Nucleus accumbens (tissue), 56 donors: ENCODE measurements at places on chromosomes 16 and 17.

GRCh38 chr16:11236461-11237254, 19.3 kb downstream of the SOCS1 start:
- no peak for DNase-seq

DNA sequence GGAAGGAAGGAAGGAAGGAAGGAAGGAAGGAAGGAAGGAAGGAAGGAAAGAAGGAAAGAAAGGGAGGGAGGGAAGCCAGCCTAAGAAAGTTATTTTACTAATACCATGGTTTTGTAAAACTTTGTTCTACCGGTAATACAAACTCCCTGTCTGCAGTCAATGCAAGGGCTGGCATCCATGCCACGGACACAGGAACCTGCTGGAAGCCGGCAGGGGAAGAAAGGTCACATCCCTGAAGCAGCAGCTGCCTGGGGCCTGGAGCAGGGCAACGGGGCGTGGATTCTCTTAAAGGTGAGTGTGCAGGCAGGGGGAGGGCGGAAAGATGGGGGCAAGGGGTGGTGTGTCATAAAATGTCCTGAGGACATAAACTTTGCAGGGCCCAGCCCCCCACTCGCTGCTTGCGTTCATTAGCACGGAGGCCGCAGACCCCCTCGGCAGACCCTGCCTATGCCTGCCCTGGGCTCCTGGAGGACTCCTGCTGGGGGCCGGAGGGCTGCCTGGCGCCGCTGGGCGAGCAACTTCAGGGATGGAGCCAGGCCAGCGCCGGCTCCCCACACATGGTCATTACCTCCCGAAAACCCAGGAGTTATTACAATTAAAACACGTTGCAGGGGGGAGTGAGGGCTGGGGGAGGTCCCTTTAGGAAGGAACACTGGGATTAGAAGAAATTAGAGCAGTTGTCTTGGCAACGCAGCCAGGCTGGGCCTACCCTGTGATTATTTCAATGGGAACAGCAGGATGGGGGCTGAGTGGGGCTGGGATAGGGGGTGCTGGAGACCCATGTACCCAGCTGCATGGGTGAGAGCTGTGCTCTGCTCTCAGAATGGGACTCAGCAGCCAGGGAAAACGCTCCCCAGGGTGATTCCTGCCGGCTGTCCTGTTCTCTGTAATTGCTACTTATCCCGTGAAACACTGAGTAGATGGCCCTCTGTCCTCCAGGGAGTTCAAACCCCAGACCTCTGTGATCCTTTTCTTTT, 257.9 kb downstream of the SOX9 start:
- peak; percentile 42 for DNase-seq

GRCh38 chr16:48384520-48385252, 527 bp downstream of the SIAH1 start:
- peak; percentile 49 for DNase-seq

GRCh38 chr17:39736319-39737165, 1.2 kb upstream of the GRB7 start:
- no peak for DNase-seq

DNA sequence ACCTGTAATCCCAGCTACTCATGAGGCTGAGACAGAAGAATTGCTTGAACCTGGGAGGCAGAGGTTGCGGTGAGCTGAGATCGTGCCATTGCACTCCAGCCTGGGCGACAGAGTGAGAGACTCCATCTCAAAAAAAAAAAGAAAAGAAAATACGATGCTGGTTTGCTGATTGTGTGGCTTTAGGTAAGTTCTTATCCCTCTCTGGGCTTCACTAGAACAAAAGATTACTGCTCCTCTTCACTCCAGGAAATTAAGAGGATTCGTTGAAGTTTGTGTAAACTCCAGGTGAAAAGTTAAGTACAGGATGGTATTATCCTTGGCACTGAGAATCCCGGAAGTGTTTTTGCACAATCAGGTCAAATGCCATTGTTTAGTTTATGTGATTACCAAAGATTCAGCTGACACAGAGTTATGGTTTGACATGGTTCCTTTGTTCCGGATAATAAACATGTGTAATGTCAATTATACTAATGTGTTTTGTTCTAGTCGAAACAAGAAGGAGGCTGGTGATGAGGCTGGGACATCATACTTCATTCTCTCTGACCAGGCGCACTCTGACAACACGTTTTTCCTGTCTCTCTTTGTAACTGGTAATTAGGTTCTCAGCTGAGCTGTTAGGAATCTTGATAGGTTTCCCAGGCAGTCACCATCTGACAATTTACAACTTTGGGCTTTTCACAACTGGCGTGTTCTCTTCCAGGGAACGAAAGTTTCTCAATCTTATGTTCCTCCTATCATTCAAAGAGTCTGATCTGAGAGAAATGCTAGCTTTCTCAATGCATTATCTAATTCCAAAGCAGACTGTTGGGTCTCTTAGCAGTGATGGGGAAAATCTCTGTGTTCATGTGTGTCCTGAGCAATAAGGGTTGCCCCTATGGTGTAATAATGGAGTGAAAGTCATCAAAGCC, 10.8 kb upstream of the TAOK1 start:
- no peak for DNase-seq

GRCh38 chr17:60139438-60140285, 10.1 kb upstream of the CA4 start:
- DNase-seq = no peak

GRCh38 chr16:13342675-13343074, 441.3 kb downstream of the SHISA9 start:
- no peak for DNase-seq

GRCh38 chr16:4176906-4177417, 60.7 kb upstream of the ADCY9 start:
- DNase-seq = no peak

GRCh38 chr17:38428112-38428642, at the start of gene ARHGAP23:
Gene ARHGAP23 (plus strand): TSS chr17:38428464. CDS start chr17:38428486, 22 bp downstream.
- peak; percentile 85 for DNase-seq

GRCh38 chr16:4634768-4635167, 10.1 kb downstream of the MGRN1 start:
- DNase-seq = no peak

DNA sequence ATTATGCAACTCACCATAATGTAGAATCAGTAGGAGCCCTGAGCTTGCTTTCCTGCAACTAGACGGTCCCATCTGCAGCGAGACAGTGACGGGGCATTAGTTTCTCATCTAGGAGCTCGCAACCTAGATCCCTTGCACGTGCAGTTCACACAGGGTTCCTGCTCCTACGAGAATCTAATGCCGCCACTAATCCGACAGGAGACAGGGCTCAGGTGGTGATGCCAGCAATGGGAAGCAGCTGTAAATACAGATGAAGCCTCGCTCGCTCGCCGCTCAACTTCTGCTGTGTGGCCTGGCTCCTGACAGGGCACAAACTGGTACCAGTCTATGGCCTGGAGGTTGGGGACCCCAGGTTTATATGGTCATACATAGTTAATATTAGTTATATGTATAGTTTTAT, 394.5 kb downstream of the NPIPA8 start:
- DNase-seq = no peak

GRCh38 chr16:87733190-87733589, 32.6 kb downstream of the KLHDC4 start:
- DNase-seq = no peak

GRCh38 chr16:30829130-30830071, 42.4 kb upstream of the ZNF629 start:
- no peak for DNase-seq

DNA sequence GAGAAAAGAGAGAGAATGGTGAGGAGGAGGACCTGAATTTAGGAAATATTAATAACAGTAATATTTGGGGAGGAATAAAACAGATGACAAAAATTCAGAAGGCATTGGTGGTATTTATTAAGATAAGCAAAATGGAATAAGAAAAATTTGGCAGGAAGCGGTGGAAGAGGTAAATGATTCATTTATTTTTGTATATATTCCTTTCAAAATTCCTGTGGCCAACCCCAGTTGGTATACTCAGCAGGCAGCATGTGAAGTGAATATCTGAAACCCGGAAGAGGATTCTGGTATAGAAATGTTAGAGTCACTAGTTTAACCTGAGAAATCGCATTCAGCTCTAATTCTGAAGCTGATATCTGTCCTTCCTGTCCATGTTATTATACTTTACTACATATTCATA, 792.0 kb downstream of the KCNJ2 start:
- no peak for DNase-seq

GRCh38 chr16:67922740-67923139, 8.9 kb downstream of the CTRL start:
- DNase-seq = no peak

- no peak for DNase-seq
Measured at GRCh38 chr17:57785022-57785421, 39.9 kb upstream of the CCDC182 start.

GRCh38 chr16:78122774-78123315, 23.4 kb downstream of the WWOX start:
- no peak for DNase-seq

GRCh38 chr17:4968486-4969046, 949 bp upstream of the SPAG7 start:
- no peak for DNase-seq

DNA sequence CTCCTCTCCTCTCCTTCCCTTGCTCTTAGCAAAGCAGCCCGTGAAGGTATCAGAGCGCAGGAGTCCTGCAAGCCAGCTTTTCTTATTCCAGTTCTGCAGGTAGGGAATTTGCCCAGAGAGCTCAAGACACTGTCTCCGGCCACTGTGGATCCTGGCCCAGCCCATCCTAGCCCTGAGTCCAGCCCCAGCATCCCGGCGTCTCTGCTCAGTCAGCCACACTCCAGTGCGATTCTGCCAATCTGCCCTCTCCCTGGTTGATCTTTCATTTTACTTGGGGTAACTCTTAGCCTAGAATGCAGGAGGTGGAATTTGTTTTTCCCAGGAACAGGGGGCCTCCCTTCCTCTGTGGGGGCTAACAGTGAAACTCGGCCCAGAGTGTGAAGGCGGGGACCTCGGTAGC, 176.9 kb upstream of the GSE1 start:
- DNase-seq = no peak

GRCh38 chr17:5131146-5131715, 15.4 kb downstream of the USP6 start:
- DNase-seq = no peak

DNA sequence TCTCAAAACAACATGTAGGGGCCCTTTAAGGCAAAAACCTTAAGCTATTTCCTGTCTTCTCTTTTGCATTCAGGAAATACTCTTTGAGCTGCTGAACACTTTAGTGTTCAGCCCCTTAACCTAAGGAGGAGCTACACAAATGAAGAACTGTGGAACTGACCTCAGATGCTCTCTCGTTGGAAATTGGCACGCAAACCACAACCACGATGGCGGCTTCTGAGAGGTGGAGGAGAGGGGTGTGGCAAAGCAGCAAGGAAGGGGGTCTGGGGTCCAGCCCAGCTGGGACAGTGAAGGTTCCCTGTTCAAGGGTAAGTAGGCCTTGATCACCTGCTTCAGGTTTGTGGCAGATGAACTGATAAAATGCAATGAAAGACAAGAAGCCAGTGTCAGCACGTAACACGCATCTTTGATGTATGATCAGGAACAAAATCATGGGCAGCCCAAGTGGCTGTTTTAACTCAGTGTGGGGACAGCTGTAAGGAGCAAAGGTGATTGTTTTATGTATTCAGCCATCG, 291.6 kb upstream of the TNRC6C start:
- DNase-seq = no peak

- DNase-seq = no peak
Measured at GRCh38 chr16:29806641-29807425, 504 bp downstream of the MAZ start.

DNA sequence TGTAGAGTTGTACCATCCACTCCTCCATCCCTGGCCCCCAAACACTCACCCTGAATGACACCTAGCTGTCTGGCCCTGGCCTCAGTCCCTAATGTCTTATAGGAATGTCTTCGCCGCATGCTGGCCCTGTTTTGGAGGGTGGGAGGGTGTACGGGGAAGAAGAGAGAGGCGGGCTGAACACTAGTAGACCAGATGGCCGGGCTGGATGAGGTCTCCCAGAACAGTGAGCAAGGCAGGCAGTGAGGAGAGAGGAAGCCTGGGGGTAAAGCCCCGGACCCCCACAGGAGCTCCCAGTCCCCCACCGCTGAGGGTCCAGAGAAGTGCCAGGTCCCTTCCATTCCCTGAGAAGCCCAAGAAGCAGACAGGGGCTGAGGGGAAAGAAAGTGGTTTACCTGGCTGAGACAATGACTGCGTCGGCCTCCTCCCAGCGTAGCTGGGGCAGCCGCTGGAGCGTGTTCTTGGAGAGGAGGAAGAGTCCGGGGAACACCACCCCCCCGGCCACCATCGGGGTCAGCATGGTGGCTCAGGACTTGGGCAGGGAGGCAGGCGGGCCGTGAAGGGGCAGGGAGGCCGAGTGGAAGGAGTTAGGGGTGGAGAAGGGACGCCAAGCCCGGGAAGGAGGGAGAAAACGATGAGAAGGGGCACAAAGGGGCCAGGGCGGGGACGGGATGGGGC, 923 bp downstream of the TLCD3B start:
- DNase-seq = no peak

DNA sequence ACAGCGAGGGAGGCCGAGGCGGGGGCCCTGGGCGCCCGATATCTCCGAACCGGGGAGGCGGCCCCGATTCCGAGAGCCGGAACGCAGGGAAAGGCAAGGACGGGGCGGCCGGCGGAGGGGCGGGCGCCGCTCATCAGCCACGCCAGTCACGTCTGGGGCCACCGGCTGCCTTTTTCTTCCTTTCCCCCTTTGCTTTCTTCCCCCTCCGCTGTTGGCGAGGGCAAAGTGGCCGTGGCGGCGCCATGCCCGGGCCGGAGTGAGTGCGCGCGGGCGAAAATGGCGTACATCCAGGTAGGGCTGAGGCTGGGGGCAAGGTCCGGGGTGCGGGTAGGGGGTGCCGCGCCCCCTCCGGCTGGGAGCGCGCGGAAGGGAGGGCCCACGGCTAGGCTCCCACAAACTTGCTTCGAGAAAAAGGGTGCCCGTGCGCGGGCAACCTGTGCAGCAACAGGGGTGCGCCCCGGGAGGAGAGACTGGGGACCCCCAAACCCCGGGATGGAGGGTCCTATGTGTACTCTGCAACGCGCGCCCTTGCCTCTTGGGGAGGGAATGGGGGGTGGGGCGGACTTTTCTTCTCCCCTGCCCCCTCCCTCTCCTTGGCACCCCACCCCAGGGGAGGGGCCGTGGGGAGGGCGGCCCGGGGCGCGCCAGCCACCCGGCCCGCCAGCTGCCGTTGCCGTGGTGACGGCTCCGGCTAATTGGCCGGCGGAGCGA, 486 bp downstream of the SYT17 start:
- DNase-seq = peak; percentile 8

- DNase-seq = no peak
Measured at GRCh38 chr17:14306596-14306995, 5.7 kb downstream of the HS3ST3B1 start.

GRCh38 chr16:18062713-18063112, 273.8 kb downstream of the NPIPA8 start:
- no peak for DNase-seq

DNA sequence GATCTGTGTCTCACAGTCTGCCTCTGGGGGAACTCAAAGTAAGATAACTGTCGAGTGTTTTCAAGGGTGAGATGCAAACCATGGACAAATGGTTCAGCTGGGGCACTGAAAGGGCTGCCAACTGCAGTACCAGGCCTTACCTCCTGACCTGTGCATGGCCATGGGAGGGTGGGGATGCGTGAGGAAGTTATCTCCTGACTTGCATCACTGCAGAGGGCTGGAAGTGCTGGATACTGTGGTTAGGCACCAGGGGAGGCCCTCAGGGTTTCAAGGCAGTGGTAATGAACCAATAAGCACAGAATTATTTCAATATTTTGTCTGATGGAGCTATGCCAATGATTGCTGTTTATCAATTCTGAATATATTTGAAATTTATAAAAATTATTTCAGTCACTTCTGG, 159.2 kb downstream of the CYLD start:
- no peak for DNase-seq
